ENCODE measurements at places on chromosomes 16 and 17.

- no peak for DNase-seq
These were observed 142.9 kb upstream of the NUDT7 start for GRCh38 chr16:77579351-77579891.

GRCh38 chr17:9902120-9902519, 3.0 kb downstream of the RCVRN start:
- no peak for DNase-seq

DNA sequence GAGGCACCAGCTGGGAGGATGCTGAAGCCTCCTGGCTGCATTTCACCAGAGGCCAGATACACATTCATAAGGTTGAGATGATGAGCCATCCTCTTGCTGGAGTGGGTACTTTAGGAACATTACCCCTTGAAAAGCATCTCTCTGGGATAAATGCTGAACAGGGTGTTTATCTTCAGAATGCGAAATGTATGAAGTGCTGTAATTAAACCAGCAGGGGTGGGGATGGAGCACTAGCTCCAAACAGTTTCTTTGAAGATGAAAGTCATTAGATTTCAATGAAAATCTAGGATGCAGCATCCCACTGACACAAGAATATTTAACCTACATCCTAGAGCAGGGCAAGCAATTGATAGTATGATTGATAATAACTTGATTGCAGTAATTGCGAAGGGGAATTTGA, 158.1 kb downstream of the CYLD start:
- DNase-seq: no peak

- no peak for DNase-seq
These were observed 62.7 kb downstream of the IRX6 start for GRCh38 chr16:55386534-55387296.

DNA sequence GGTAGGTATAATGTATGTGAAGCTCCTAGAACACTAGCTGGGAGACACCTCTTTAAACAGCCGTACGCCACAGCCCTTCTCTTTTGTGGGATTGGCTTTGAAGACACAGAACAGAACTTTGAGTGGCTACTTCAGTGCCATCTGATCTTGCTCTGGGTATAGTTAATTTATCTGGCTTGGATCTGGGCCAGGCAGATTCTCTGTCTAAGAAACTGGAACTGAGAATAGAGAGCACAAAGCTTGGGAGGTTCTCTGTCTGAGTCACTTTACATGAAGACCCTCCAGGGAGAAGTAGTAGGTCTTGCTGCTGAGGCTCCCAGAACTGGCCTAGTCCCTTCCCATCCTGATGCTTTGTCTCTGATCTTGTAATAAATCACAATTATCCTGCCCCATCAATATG, 721.0 kb upstream of the KIF2B start:
- DNase-seq: no peak

- DNase-seq: no peak
These were observed 13.2 kb downstream of the STARD3 start for GRCh38 chr17:39650121-39650579.

- DNase-seq: no peak
These were observed 65.0 kb downstream of the NCOR1 start for GRCh38 chr17:16150251-16150856.

DNA sequence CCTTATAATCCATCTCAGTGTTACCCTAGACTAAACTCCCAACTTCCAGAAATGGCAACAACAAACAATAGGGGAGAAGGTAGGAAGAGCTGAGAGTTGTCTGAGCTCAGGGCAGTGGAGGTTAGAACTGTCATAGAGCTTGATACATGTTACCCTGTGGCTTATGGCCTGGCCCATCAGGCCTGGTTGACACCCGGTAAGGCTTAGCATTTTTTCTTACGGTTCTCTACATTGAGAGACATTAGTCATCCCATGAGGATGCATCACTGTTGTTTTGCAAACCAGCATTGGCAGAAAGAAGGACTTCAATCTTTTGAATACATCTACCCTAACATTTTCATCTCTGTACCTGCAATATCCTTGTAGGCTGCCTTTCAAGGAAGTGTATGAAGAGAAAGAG, 226.6 kb downstream of the PHKB start:
- no peak for DNase-seq

DNA sequence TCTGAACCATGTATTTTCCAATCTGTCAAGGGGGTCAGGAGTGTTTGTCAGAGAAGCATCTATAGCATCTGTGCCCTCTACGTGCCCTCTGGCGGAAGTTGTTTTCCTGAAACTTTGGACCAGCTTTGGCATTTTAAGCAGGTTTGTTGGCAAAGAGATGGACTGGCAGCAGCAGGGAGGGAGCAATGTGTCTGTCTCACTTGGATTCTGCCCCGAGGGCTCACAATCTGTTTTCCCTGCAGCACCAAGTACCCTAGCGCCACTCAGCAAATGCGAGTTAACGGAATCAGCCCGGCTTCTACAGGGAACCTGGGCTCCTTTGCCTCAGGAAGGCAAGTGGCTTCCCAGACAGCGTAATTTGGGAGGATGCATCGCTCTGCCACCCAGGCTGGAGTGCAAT, 17.4 kb downstream of the DUSP14 start:
- no peak for DNase-seq

- DNase-seq: peak; percentile 1
These were observed 3.3 kb upstream of the FASN start for GRCh38 chr17:82101301-82101715.

GRCh38 chr16:74747-75334, 2.4 kb upstream of the RHBDF1 start:
- no peak for DNase-seq

DNA sequence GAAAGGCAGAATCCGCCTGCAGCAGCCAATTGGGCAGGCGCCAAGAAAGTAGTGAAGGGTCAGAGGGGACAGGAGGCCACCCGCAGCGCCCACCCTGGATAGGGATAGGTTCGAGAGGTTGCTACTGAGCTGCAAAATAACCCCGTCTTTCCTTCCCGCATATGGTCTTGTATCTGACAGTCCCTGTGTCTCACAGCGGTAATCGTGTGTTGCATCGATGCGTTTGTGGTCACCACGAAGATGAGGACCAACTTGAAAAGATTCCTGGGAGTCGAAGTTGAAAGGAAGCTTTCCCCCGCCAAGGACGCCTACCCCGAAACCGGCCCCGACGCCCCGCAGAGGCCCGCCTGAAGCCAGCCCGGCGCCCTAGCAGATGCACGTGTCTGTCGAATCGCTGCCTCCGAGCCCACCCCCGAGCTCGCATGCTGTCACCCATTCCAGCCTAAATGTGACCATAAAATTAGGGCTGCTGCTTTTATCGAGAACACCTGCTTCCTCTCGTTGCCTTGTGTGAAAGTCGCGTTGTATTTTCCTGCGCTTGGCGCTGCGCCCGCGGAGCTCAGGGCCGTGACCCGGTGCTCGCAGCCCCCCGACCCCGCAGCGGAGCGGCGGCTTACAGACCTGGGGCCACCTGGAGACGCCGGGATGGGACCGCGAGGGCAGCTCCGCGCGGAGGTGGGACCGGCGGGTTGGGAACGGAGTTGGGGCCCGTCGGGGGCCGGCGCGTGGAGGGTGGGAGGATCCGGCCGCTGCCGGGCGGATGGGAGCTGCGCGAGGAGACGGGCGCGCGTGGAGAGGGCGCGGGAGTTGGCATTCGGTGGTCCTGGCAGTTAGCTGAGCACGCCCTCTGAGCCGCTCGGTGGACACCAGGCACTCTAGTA, at the start of gene CMTM2:
Gene CMTM2, plus strand, starts transcription at position 813 of the 881 bp plus-strand sequence. CDS start 145 bp downstream, outside the sequence.
- DNase-seq: no peak

DNA sequence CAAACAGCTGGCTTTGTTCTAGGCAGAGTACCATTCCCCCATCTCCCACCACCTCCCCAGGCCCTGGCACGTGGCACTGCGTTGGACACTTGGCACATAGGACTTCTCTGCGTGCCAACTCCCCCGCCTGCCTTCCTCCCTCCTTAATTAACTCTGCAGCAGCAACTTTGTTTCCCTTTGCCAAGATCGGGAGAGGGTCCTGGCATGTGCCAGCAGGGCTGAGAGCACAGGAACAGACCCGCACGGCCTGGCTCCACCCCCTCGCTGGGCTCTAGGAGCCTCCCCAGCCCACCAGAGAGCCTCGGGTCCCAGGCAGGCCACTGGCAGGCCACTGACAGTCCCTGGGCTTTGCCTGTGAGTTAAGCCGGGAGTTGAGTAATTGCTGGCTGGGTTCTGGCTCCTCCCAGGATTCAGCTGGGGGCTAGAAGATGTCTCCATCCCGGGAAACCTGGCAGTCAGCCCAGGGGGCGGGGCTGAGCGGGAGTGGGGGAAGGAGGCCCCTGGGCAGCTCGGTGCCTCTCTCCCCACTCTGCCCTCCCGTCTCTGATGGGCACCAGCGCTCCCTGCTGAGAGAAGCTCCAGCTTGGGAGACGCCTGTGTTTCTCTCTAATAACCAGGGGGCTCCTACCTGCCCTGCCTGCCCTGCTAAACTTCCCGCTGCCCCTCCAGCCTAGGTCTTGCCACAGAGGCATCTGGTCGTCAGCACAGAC, 224.0 kb upstream of the TNRC6C start:
- DNase-seq: no peak

DNA sequence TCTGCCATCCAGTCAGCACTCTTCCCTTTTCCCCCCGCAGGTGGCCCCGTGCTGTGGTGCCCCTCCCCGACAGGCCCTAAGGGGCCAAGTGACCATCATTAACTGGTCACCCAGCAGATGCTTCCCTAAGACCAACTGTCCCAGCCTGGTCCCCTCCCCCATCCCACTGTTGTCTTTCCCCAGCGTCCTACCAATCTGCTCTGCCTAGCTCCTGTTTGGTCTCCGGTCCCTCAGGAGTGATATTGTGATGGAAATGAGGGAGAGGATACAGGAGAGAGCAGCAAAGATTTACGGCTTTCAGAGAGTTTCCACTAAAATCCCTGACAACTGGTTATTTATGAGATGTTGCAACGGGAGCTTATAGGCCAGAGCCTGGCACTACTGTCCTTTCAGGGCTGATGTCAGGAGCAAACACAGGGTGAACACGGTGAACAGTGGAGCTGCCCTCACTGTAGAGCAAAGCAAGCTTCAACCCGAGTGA, 1.4 kb upstream of the TTLL6 start:
- DNase-seq: no peak

- no peak for DNase-seq
These were observed 19.0 kb downstream of the TRAF7 start for GRCh38 chr16:2174396-2175131.

- DNase-seq: peak; percentile 92
These were observed 6.0 kb upstream of the CHRNE start for GRCh38 chr17:4908711-4909496.

DNA sequence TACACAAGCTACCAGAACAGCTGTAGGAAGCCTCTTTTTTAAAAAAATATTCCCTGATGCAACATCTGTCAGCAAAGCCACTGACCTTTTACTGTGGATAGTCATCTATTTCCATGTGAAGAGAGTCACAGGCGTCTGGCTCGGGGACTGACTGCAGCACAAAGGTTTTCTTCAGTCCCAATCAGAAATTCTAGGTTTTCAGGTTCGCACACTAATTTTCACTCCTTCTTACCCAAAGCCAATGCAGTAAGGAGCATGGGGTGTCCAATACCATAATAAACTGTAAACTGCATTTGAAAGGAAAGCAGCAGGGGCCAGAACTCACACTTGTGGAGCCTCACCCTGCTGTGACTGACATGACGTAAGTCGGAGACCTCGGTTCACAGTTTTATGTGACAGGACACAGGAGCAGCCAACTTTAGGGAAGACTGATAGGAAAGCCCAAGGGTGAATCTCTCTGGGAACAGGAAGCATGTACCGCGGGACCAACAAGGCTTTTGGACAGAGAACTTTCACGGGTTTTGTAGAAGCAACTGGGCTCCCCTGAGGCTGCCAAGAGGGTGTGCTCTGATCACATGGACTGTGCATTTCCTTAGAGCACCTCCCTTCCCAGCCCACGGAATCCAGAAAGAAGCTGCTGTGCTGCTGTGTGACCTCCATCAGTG, 9.1 kb upstream of the TMEM100 start:
- DNase-seq: no peak

GRCh38 chr17:57784226-57784895, 39.3 kb upstream of the CCDC182 start:
- DNase-seq: no peak

- DNase-seq: no peak
These were observed 268.1 kb downstream of the IRF8 start for GRCh38 chr16:86167061-86167460.

GRCh38 chr16:11245222-11245737, 10.7 kb downstream of the SOCS1 start:
- no peak for DNase-seq

DNA sequence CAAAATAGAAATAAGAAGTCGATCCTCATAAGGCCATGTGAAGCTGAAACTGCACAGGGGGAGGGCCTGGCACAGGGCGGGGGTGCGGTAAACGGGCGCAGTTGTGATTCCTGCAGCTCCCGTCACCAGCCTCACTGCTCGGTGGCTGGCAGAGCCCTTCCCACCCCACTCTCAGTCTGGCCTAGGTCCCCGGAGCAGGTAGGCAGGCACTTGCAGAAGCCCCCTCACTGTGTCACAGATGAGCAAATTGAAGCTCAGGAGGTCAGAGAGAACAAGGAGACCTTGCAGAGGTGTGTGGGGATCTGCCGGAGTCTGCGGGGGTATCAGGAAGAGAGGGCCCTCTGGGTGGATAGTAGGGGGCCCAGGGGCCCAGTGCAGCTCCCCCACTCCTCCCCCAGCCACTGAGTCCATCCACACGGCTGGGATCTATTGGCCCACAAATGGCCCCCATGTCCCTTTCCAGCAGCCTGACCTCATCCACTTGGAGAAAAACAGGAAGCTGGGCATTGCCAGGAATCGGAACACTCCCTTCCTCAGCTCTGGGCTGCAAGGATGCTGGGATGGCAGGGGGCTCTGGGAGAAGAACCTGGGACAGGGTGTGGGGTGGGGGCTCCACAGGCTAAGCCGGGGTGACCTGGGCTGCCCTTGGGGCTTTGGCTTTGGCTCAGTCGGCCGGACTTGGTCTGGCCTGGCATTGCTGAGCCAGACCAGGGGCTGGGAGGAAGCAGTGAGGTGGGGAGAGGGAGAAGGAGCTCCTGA, 21.4 kb upstream of the MAP3K14 start:
- DNase-seq: no peak

DNA sequence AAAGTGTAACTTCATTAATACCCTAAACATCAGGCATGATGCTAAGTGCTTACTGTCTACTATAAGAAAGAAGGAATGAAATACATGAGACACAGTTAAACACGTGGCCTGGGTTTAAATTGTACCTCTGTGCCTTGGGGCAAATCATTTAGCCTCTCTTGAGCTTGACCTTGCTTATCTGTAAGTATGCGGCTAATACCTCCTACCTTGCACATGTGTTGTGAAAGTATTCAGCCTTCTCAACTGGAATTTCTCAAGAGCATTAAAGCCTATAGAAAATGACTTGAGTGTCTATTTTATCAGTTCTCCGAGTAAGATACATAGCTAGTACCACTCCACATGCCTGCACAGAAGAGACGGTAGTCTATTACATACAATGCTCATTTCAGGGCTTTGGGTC, 10.8 kb downstream of the HEATR6 start:
- no peak for DNase-seq

DNA sequence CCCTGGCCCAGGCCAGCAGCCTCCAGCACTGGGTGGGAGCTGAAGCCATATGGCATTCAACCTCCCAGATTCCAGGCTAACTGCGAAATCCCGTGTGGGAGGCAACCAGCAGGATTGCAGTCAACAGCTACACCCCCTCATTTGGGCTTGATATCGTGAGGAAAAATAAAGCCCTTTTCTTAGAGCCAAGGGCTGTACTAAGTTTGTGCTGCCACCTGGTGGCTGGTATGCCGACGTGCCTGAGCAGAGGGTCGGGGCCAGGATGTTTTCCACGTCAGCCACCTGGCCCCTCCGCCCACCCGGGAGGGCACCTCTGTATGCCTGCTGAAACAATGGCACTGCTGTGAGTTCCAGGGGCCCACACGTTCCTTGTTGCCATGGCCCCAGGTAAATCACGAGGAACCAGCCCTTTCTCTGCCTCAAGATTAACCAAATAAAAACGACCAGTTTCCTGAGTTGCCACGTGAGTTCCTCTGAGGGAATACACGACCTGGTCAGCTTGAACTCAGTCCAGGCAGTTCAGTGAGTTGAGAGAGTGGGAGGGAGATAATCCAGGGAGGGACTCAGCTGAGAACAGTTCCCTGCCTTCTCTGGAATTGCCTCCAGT, 9.0 kb downstream of the TMEM98 start:
- DNase-seq: peak; percentile 72

Measured in GM12865 (cell line).